Neural crest cell (in vitro differentiated cells): ENCODE measurements at places on chromosomes 2 and 18. TPM values are rescaled to one million over a fixed set of nuclear protein-coding genes. Genes with fewer than 3 reads are reported as not detected.

DNA sequence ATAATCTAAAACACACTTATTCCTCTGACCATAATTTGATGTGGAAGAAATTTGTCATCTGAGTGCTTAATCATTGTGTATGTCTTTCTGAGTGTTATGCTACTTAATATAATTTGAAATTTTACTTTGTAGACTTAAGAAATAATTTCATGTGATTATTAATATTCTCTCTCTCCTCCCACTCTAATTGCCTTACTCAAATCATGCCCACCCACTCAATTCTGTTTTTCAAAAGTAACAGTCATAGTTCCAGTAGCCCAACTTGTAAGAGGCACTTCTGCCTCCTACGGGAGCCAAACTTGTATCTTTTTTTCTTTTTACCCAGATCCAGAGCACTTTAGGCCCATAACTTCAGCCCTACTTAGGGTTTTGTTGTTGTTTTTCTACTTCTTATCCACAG lies 18.5 kb upstream of the KYNU start:
- no peaks in the 10 kb centered on the region for H3K36me3 ChIP-seq
- H3K27ac ChIP-seq: no peak overlapping the region
- H3K4me1 ChIP-seq: no peaks in the 10 kb centered on the region
- no peak for DNase-seq
- H3K27me3 ChIP-seq: no peaks in the 10 kb centered on the region

DNA sequence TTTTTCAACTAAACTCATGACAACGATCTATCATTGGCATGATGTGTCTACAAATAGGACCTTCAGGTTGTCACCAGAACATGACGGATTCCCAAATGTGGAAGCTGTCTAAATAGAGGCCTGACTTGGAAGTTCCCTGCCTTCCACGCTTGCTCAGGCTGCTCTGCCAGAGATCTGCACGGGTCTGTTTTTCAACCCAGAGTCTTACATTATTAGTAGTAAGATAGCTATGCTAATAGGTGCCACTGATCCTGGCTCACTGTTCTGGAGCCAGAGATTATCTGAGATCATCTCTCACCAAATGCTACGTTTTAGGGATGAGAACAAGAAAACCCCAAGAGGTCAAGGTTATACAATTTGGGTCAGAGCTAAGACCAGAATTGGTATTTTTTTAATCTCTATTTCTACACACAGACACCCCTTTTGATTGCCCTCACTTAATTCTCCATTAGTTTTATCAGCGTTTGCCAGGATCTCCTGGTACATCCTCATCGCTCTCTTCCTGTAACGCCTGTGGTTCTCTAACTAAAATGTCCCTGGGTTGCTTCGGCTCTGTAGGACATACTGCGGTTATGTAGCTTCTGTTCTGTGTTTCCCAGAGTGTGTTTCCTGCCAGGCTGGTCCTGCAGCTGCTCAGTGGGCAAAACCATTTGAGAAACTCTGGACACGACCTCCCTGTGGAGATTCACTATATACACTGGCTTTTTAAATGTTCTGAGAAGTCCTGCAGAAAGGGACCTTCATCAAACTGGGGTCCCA lies 5.7 kb downstream of the CDC42EP3 start:
- no peak overlapping the region for H3K27ac ChIP-seq
- H3K36me3 ChIP-seq: no peaks in the 10 kb centered on the region
- peaks cover 27% of the 10 kb centered on the region for H3K4me1 ChIP-seq
- DNase-seq: no peak
- no peaks in the 10 kb centered on the region for H3K27me3 ChIP-seq
- H3K4me3 ChIP-seq: no peak overlapping the region

- no peak for DNase-seq
- H3K27me3 ChIP-seq: no peaks in the 10 kb centered on the region
- H3K4me1 ChIP-seq: peaks cover 14% of the 10 kb centered on the region
- peaks cover 33% of the 10 kb centered on the region for H3K36me3 ChIP-seq
- no peak overlapping the region for H3K27ac ChIP-seq
Measured at GRCh38 chr2:48343571-48344440, 186.1 kb upstream of the STON1 start.

DNA sequence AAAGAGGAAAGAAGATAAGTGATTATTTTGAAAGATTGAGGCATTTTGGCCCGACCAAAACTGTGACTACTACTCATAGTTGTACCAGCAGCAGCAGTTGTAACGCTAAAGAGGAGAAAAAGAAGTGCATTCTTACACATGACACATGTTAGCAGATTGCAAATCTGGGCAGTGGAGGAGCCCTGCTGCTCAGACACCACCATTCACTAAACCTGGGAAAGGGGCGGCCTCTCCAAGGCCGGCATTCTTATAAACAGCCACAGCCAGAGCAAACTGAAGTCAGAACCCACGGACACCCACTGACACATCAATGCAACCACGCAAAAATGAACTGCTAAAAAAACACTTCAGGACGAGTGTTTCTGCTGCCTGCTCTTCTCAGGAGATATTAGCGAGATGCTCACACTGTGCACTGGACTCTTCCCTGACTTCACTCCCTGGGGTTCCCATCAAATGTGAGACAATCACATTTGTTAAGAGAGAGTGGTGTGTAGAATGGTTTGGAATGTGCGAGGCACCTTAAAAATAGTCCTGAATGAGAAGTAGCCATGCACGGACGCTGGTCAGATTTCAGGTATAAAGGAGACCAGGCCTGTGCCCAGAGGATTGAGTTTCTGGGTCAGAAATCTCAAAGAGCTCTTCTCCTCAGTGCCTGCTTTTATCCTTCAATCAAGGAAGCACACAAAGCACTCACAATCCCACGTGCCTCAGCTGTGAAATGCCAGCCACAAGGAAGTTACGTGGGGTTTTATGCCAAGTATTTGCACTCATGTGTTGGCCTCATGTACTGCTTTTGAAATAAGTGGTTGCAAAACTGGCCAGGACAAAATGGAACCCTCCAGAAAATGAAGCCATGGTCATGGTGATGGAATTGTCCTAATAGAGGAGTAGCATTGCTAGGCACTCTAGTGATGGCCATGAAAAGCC lies 83.4 kb downstream of the MTCL1 start:
- H3K27me3 ChIP-seq: no peaks in the 10 kb centered on the region
- peak overlapping the region; percentile 40 for H3K27ac ChIP-seq
- peaks cover 4% of the 10 kb centered on the region for H3K36me3 ChIP-seq
- no peak overlapping the region for H3K4me3 ChIP-seq
- no peak for DNase-seq

The LIMS3 gene
- 1.2 and 1.5 TPM in 2 replicates for total RNA-seq

GRCh38 chr2:224160917-224161316 lies 121.8 kb upstream of the SERPINE2 start:
- no peaks in the 10 kb centered on the region for H3K36me3 ChIP-seq
- no peaks in the 10 kb centered on the region for H3K27me3 ChIP-seq
- no peaks in the 10 kb centered on the region for H3K4me1 ChIP-seq
- no peak for DNase-seq
- no peak overlapping the region for H3K27ac ChIP-seq
- no peak overlapping the region for H3K4me3 ChIP-seq

The DUSP11 gene
- total RNA-seq: 17.7 and 18.2 TPM in 2 replicates

GRCh38 chr2:29189052-29189451 lies 73.8 kb downstream of the CLIP4 start:
- H3K4me3 ChIP-seq: no peak overlapping the region
- no peaks in the 10 kb centered on the region for H3K4me1 ChIP-seq
- H3K27ac ChIP-seq: no peak overlapping the region
- no peaks in the 10 kb centered on the region for H3K27me3 ChIP-seq

The HAAO gene
- total RNA-seq: 3.5 and 4.9 TPM in 2 replicates

DNA sequence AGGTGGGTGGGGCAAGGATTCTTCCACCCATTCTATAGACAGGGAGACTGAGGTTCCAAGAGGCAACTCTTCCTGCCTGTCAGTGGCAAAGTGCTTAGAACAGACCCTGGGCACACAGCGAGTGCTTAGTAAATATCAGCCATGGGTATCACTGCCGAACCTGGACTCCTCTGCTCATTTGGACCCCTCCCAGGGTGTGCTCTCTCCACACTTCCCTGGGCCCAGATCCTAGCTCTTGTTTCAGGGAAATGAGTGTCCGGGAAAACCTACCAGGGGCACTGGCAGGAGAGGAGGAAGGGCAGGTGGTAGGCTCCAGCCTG lies 136.3 kb downstream of the CYP26B1 start:
- H3K27ac ChIP-seq: no peak overlapping the region
- DNase-seq: no peak
- H3K4me3 ChIP-seq: no peak overlapping the region
- peaks cover 12% of the 10 kb centered on the region for H3K4me1 ChIP-seq
- peaks cover 5% of the 10 kb centered on the region for H3K27me3 ChIP-seq

The OBSL1 gene
- total RNA-seq: 122 and 123 TPM in 2 replicates

DNA sequence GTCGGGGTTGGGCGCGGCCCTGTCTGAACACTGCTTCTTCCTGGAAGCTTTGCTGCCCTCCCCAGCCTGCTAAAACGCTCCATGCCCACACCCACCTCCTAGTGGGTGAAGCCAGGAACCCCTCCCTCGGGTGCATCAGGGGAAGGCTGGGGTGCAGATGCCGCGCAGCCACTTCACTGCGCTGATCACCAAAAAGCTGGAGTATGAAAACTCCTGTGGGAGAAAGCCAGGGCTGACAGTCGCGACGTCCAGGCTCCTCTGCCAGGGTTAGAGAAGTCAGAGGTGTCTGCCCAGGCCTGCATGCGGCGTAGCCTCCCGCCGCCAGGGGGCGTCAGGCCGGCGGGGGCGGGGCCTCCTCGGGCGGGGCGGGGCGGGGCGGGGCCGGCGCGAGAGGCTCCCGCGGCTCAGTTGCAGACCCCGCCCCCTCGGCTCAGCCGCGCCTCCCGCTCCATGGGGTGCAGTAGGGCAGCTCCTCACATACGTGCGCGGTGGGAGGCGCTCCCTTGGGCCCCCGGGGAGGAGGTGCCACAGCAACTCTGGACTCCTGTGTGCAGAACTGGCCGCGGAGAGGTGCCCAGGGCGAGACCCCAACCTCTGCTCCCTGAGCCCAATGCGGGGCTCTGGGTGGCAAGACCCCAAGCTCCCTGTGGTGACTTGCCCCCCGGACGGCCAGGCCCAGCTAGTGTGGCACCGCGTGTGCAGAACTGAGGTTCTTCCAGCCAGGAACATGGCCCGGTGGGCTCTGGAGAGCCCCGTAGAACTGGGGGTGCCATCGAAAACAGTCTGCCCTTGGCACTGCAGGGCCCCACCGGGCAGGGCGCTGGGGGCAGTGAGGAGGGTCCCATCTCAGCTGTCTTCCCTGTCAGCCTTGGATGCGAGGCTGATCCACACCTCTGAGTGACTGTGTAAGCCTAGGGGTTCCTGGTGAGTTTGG lies 1.8 kb upstream of the RNPEPL1 start:
- peaks cover 8% of the 10 kb centered on the region for H3K27me3 ChIP-seq
- peak overlapping the region; percentile 90 for H3K4me3 ChIP-seq
- peaks cover 30% of the 10 kb centered on the region for H3K4me1 ChIP-seq

The SCTR gene
- total RNA-seq: not detected in 2 replicates

DNA sequence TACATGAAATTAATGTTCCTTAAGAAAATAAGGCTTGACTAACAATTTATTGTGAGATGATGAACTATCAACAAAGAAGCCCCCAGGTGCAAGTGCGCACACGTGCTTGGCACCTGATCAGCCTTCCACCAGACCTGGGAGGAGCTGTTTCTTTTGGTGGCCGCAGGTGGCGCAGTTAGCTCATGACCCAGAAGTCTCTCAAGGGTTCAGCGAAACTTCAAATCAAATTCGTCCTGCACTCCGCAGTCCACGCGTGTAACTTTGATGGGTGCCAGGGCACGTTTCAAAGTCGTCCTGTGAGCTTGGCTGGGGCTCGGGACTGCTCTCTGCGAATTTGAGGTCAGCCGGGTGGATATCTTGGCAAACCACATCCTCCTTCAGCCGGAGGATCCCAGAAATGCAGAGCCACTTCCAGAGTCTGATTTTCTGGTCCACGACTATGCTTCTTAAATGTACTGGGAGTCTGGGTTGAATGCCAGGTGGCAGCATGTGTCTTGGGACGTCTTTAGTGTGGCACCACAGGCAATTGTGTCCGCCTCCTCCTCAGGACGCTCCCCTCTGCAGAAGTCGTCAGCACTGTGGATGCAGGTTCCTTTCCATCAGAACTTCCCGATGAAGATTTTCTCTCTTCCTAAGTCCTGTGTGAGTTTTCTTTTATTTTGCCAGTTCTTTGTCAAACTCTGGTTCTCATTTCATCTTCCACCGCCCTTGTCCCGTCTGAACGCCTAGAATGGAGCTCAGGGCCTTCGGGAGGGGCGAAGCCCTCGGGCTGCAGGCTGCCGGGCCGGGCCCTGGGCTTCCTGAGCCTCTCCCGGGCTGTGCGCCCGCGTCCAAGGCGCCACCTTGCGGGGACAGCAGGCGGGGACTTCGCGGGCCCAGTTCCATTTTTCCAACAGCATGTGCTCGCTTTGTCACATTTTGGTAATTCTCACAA lies 61.3 kb upstream of the RAPGEF4 start:
- no peak overlapping the region for H3K27ac ChIP-seq
- H3K4me1 ChIP-seq: no peaks in the 10 kb centered on the region
- peak; percentile 58 for DNase-seq
- peaks cover 2% of the 10 kb centered on the region for H3K36me3 ChIP-seq
- H3K27me3 ChIP-seq: no peaks in the 10 kb centered on the region
- no peak overlapping the region for H3K4me3 ChIP-seq

The GPR45 gene
- 0.30 TPM in 1 of 2 replicates, not detected in the other for total RNA-seq

The UGT1A5 gene
- not detected in 2 replicates for total RNA-seq

GRCh38 chr18:22594155-22594690 lies 176.5 kb upstream of the CTAGE1 start:
- DNase-seq: no peak
- no peak overlapping the region for H3K4me3 ChIP-seq
- no peak overlapping the region for H3K27ac ChIP-seq
- peaks cover 7% of the 10 kb centered on the region for H3K27me3 ChIP-seq
- no peaks in the 10 kb centered on the region for H3K36me3 ChIP-seq

- H3K4me1 ChIP-seq: peaks cover 12% of the 10 kb centered on the region
- peaks cover 26% of the 10 kb centered on the region for H3K36me3 ChIP-seq
- H3K27ac ChIP-seq: no peak overlapping the region
- H3K27me3 ChIP-seq: no peaks in the 10 kb centered on the region
- no peak for DNase-seq
- H3K4me3 ChIP-seq: no peak overlapping the region
Measured at GRCh38 chr2:36572719-36573059, 25.3 kb downstream of the FEZ2 start.

GRCh38 chr2:43356774-43357173 lies 130.4 kb upstream of the ZFP36L2 start:
- no peak overlapping the region for H3K4me3 ChIP-seq
- no peak overlapping the region for H3K27ac ChIP-seq
- peaks cover 2% of the 10 kb centered on the region for H3K36me3 ChIP-seq
- peaks cover 6% of the 10 kb centered on the region for H3K4me1 ChIP-seq
- DNase-seq: no peak

The CAD gene
- total RNA-seq: 117 and 127 TPM in 2 replicates

The CXCR4 gene
- total RNA-seq: 37.5 and 39.5 TPM in 2 replicates

The TRABD2A gene
- total RNA-seq: 0.84 TPM in 2 replicates

DNA sequence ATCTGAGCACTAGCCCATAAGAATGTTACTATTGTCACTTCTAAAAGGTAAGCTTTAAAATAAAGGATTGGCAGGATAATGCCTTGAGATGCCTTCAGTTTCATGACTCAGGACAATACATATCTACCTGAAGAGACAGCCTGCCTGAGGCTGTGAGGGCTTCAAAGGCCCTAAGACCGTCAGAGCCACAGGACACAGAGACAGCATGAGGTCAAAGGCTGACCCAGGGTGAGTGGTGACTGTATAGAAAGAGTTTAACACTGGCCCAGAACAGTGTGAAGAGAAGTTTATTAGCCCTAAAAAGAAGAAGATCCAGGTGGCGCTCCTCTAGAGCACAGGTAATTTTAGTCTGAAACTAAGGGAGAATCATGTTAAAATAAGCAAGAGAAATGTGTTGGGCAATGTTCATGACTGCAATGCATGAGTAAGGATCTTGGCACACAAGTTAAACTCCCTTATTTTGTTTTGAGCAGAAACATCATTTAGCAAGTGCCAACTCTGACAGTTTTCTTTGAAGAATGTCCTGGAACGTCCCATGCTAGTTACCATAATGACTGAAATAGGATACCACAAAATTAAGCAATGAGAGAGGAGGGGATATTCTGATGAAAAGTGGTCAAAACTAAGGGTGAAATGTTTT lies 78.1 kb upstream of the FAM110C start:
- no peak for DNase-seq
- H3K4me1 ChIP-seq: no peaks in the 10 kb centered on the region
- peaks cover 6% of the 10 kb centered on the region for H3K27me3 ChIP-seq
- no peak overlapping the region for H3K27ac ChIP-seq

The RAD51AP2 gene
- total RNA-seq: 0.16 and 0.23 TPM in 2 replicates
